Endothelial cell (in vitro differentiated cells): ENCODE measurements at places on chromosomes 1 and 21. TPM values are rescaled to one million over a fixed set of nuclear protein-coding genes. Genes with fewer than 3 reads are reported as not detected.

DNA sequence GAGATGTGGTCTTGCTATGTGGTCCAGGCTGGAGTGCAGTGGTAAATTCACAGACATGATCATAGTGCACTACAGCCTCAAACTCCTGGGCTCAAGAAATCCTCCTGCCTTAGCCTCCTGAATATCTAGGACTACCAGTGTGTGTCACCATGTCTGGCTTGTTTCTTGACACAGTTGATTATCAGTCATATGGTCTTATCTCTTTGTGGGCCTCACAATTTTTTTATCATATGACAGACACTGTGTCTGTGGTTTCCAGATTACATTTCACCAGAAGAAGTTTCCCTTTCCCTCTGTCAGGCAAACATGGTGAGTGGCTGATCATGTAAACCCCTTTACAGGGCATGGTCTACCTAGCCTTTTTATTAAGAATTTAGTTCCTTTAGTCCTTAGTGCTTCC lies 96.1 kb downstream of the HFM1 start:
- no peak for DNase-seq

DNA sequence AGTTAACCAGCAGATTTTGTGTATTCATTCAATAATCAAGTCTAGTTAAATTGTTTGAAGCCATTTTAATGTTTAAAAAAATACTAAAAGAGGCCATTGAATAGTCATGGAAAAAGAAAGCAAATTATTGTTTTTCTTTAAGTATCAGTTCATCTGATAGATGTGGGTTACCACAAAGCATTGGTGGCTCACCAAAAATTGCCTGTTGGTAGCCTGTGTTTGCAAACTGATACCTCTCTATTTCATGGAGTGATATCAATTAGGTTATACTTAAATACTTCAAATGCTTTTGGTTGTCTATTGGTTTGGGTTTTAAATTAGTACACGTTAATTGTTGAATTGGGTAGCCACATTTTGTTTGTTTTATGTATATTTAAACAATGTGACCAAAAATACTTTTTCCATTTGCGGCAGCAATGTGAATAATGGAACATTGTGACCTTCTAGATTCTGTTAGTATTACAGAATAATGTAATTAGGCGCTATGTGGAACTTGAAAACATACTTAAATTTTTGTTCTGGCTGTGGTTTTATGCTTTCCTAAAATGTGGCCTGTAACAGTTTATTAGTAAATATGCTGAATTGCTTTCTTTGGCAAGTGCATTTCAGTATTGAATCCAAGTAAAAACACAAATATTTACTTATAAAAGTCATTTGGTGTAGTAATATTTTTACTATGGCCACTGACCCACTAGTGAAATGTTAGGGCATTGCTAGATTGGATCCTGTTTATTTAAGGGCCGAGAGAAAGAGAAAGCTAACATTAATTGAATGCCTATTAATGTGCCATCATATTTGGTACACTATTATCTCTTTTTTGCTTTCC lies 37.1 kb upstream of the NBL1 start:
- no peak for DNase-seq

Gene PTPN14
- 46.3 TPM for total RNA-seq

- DNase-seq, result no peak
Measured at GRCh38 chr1:8343464-8344001, 25.6 kb downstream of the SLC45A1 start.

- DNase-seq, result no peak
Measured at GRCh38 chr1:37940299-37940947, 6.4 kb downstream of the INPP5B start.

- no peak for DNase-seq
Measured at GRCh38 chr21:42461881-42462877, 33.8 kb downstream of the RSPH1 start.

DNA sequence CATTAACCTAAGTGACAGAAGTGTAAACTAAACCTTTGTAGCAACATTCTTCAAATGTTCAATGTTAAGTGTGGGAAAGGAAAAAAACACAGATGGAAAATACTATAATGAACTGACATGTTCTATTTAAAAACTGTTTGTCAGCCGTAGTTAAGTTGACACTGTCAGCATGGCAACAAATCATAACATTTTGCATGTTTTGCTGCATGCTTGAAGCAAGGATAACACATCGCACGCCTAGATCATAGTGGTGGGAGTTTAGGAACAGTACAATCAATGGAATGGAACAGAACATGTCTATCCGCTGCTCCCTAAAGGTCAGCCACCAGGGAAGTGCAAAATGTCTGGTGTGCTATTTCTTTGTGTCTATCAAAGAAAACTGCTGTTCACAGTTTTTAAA lies 62.5 kb upstream of the ESRRG start:
- no peak for DNase-seq

Gene MIXL1
- 2.4 TPM for total RNA-seq

- no peak for DNase-seq
Measured at GRCh38 chr1:32255072-32256071, 4.3 kb downstream of the LCK start.

DNA sequence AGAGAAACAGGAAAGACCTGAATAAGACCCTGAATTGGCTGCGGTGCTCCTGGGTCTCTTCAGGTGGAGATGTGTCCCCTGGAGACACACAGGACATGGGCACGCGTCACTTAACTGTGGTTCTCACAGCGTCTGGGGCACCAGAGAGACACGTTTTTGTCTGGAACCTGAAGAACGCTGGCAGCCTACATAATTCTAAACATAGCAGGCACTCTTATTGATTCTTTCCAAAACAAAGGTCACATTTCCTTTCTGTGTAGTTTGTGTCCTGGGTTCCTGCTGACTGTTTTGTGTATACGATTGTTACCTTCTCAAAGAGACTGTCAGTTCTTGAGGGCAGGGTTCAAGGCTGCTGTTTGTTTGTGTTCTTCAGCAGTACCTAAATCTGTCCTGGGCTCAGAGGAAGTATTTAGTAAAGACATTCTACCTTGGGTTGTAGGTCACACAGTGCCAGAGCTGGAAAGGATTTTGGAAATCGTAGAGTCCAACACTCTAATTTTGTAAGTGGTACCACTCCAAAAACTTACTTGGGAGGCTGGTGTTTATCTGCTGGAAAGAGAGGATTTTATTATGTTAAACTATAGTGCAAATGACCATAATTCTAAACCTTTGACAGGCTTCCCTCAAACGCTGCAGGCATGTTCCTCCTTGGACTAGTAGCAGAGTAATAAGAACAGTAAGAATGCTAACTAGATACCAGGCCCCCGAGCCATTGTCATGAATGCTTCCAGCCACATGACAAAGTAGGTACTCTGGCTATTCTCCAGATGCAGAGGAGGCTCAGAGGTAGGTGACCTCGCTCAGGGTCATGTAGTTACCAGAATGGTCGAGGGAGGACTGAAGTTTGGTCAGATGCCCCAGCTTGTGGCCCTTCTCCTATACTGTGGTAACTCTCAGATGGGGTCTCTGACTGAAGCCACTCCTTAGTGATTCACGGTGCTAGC lies 164.3 kb downstream of the DHRS3 start:
- no peak for DNase-seq

Gene DR1
- total RNA-seq, result 47.4 TPM

- no peak for DNase-seq
Measured at GRCh38 chr1:213986020-213986924, 1.5 kb upstream of the PROX1 start.
